ENCODE measurements at places on chromosomes 1 and 21.

DNA sequence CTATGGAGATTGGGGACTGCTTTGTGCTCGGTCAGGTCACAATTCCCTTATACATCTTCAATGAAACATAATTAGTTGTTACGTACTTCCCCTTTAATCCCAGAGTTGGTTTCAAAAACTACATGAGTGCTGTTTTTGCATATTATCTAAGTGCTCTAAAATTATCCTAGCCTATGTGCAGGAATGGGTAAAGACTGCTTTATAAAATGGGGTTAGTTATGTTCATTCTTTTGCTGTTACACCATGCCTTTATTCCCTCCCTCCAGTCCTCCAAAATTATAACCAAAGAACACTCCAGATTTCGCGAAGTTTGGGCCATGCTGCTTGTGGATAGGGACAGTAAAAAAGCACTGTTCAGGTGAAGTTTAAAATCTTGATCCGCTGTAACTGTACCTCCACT lies 173.9 kb upstream of the SNX7 start:
- DNase-seq: no peak

- no peak for DNase-seq
Observed at GRCh38 chr1:17001760-17002523, 9.8 kb downstream of the ATP13A2 start.

GRCh38 chr21:32278103-32278502 lies 746 bp downstream of the MIS18A start:
- no peak for DNase-seq

GRCh38 chr1:198088360-198089071 lies 68.3 kb upstream of the NEK7 start:
- DNase-seq: no peak

- DNase-seq: no peak
Observed at GRCh38 chr1:230109895-230110667, 43.0 kb downstream of the GALNT2 start.

GRCh38 chr1:229430761-229431283 lies 3.1 kb downstream of the ACTA1 start:
- peak; percentile 80 for DNase-seq

DNA sequence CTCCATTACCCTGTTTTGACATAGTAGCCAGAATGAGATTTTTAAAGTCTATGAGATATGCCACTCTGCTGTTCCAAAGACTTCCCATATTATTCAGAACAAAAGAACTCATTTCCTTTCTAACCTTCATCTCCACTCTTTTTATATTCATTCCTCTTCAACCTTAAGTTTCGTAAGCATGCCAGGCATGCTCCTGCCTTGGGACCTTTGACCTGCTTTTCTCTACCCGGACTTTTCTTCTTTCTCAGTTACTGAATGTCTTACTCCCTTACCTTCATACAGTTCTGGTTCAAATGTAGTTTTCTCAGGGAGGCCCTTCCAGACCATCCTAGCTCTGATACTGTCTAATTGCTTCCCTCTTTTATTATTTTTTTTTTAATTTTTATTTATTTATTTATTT lies 81.1 kb downstream of the TNNI3K start:
- DNase-seq: no peak

GRCh38 chr1:229207916-229208315 lies 63.0 kb upstream of the RAB4A start:
- no peak for DNase-seq

DNA sequence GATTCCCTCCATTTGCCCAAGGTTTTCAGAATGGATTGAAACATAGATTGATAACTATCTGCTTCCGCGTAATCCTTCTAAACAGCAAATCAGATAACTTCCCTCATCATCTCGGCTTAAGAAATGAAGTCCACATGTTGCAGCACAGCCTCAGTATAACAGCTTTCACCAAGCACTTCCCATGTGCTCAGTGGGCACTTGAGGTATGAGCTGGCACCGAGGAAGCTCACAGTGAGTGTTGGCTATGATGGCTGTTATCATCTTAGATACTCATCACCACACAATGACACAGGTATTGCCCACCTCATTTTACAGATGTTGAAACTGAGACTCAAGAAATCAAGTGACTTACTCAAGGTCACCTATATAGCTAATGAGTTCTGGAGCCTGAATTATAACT lies 43.2 kb downstream of the RCSD1 start:
- DNase-seq: no peak

Data from left hindlimb (tissue), 1 donor.